GM04504 (cell line): ENCODE measurements at places on chromosomes 1 and 21.
A peak's percentile ranks its signal among the peaks of the same experiment; 100 is the strongest.

DNA sequence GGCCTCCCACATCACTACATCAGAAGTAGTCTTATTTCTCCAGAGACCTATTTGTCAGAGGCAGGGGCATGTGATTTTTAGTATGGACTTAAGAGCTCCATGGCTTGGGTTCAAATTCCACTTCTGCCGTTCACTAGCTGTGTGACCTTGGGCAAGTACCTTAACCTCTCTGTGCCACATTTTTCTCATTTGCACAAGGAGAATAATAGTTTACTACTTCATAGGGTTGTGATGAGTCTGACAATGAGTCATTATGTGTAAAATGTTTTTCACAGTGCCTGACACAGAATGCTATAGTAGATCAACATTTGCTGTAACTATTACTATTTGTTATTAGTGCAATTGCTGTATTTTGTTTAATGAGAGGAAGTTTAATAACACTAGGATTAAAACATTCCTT lies 200.6 kb downstream of the PRDM2 start:
- no peak for DNase-seq

GRCh38 chr1:5725406-5725805 lies 266.8 kb downstream of the NPHP4 start:
- DNase-seq: no peak

- DNase-seq: no peak
Observed at GRCh38 chr1:89815611-89816010, 5.2 kb upstream of the LRRC8D start.

GRCh38 chr1:41662765-41663437 lies 178.4 kb upstream of the EDN2 start:
- DNase-seq: peak; percentile 74

- DNase-seq: no peak
Observed at GRCh38 chr1:34125721-34126380, 39.2 kb downstream of the CSMD2 start.
